ENCODE measurements at places on chromosomes 3 and 15.

DNA sequence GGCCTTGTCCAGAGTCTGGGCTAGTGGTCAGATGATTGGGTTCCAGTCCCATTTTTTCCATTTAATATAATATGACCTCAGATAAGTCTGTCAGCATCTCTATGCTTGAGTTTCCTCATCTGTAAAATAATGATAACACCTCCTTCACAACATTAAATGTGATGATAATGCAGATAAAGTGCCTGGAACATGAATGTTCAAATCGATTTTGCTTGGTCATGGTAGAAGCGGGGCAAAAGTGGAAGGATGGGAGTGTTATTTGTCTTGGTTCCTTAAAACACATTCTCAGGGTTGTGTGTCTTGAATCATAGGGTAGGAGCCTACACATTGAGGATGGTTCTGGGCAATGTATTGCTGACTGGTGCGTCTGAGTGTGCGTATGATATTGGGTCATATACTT lies 16.9 kb downstream of the ARIH2 start:
- no peak for DNase-seq

- DNase-seq = no peak
These were observed 13.8 kb downstream of the EIF3J start for GRCh38 chr15:44550734-44551133.

GRCh38 chr15:53453253-53454105 lies 306.0 kb downstream of the WDR72 start:
- DNase-seq = no peak

DNA sequence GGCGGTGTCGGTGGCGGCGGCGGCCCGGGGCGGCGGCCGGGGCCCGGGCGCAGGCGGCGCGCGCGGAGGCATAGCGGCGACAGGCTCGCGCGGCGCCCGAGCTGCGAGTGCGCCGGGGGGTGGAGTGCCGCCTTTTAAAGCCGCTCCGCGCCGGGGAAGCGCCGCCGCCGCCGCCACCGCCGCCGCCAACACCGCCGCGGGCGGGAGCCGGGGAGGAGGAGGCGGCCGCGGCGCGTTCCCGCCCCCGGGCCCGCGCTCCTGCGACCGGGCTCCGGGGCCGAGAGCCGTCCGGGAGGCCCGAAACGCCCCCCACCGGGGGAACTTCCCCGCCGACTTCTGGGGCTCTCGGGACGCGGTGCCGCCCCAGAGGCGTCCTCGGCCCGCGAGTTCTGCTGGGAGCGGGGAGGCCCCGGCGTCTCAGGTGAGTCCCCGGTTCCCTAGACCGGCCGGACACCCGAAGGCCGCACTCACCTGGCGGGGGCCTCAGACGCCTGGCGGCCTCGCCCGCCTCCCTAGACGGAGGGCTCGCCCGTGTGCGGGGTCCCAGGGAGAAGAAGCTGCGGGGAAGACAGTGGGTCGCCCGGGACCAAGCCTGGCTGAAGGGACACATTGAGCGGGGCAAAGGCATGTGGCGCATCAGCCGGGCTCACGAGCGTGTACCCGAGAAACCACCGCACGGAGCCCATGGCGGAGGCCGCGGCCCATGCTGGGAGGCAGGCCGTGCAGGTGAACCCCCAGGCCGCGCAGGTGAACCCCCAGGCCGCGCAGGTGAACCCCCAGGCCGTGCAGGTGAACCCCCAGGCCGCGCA lies at the start of gene PCSK6:
Gene PCSK6, minus strand, starts transcription at position 109 of the 809 bp plus-strand sequence. Its CDS starts 37 bp downstream, at position 72.
- no peak for DNase-seq

DNA sequence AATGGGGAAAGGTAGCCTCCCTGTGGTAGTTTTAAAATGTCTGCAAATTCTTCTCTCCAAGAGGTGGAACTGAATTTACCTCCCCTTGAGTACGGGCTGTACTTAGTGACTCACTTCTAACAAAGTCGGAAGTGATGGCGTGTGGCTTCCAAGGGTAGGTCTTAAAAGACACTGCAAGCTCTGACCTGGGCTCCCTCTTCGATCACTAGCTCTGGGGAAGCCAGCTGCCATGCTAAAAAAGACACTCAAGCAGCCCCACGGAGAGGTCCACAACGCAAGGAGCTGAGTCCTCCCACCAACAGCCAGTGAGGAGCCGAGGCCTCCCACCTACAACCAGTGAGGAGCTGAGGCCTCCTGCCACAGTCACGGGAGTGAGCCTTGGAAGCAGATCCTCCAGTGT lies 122.0 kb upstream of the HACD2 start:
- no peak for DNase-seq

- DNase-seq = no peak
These were observed 51.9 kb upstream of the GNB4 start for GRCh38 chr3:179503152-179503551.

All from stimulated activated CD4-positive, alpha-beta T cell treated with anti-CD3 and anti-CD28 coated beads, TNF-alpha, amount 100 ng/mL, for 1 hour (primary cell).